ENCODE measurements at places on chromosomes 3 and 15.
A peak's percentile ranks its signal among the peaks of the same experiment; 100 is the strongest.

GRCh38 chr3:148269816-148270215 is 427.9 kb upstream of the AGTR1 start:
- DNase-seq: no peak

DNA sequence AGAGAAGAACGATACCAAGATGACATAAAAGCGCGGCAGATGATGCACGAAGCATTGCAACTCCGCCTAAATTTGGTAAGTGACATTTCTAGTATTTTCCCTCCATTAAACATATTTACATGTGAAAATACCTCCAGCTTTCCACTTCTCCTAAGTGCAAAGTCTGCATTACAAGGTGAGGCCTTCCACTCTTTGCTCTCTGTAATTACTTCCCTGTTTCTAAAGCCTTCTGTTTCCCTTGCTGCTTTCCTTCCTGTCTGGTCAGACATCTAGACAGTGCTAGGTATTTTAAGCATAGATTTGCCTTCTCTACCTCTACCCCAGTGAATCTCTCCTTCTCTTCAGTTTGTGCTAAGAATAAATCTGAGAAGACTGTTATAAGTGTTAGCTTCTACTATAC is 1.9 kb downstream of the P2RY12 start:
- no peak for DNase-seq

DNA sequence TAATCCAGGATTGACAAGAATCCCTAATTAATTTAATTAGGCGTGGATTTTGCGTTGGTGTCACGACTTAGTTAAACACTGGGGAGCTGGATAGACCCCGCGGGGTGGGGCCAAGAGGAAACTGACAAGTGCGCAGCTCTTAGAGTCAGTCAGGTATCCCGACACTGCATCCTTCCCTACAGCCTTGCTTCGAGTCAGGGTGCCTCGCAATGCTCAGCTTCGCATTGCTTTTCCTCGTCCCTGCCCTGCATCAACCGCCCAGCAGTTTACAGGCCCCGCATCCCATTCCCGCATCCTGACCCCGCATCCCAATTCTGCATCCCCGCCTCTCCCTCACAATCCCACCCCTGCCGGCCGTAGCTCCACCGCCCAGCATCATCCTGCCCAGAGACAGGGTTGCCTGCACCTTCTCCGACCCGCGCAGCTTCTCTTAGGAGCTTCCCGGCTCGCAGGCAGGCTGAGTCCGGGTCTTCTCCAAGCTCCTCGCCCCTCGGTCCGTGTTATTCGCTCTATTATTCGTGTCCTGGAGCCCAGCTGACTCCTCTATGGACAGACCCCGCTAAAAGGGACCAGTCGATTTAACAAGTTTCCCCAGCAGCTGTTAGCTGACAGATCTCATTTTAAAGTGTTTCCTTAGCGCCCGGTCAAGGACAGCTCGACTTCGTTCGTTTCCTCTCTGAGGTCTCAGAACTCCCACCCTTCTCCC is 699 bp upstream of the SHOX2 start:
- DNase-seq: peak; percentile 35

GRCh38 chr3:126732281-126733060 is 28.4 kb downstream of the CHCHD6 start:
- DNase-seq: no peak

GRCh38 chr3:40637906-40638305 is 113.1 kb downstream of the ZNF621 start:
- DNase-seq: peak; percentile 8

DNA sequence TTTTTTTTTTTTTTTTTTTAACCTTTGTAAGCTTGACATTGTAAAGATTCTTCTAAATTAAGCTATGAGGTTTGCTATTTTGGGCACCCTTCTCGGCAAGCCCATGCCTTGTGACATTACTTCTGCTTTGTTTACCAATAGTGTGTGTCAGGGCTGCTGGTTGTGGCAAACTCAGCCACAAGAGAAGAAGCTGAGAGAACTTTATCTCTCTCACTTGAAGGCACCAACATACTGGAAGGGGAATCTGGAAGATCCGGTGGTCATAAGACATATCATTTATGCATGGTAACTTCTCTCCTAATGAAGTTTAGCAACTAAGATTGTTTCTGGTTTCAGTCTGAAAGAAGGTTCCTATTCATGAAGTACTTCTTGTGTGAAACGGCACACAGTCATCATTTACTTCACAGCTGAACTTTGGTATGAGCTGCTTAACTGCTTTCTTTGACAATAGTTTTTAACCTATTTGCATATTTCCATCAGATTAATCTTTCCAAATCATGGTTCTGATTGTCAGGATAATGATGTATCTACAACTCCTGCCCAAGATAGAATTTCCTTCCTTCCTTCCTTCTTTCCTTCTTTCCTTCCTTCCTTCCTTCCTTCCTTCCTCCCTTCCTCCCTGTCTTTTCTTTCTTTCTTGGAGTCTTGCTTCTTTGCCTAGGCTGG is 189.3 kb downstream of the NFKBIZ start:
- DNase-seq: peak; percentile 11

GRCh38 chr15:58340176-58340575 is 91.6 kb upstream of the LIPC start:
- no peak for DNase-seq

DNA sequence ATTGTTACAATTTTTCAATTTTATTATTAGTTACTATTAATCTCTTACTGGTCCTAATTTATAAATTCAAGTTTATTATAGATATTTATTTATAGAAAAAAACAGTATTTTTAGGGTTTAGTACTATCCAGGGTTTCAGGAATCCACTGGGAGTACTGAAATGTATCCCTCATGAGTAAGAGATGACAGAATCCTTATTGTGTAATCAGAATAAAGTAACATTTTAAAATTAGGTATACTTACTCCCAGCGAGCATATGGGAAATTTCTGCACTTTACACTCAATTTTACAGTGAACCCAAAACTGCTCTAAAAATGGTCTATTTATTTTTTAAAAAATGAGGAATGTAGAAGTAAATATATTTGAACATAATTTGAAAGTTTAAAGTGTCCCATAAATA is 202.7 kb downstream of the CGGBP1 start:
- no peak for DNase-seq

- no peak for DNase-seq
Measured at GRCh38 chr3:28856796-28857195, 424.1 kb upstream of the RBMS3 start.

- DNase-seq: no peak
Measured at GRCh38 chr3:126258670-126259069, 78.3 kb upstream of the ALDH1L1 start.

DNA sequence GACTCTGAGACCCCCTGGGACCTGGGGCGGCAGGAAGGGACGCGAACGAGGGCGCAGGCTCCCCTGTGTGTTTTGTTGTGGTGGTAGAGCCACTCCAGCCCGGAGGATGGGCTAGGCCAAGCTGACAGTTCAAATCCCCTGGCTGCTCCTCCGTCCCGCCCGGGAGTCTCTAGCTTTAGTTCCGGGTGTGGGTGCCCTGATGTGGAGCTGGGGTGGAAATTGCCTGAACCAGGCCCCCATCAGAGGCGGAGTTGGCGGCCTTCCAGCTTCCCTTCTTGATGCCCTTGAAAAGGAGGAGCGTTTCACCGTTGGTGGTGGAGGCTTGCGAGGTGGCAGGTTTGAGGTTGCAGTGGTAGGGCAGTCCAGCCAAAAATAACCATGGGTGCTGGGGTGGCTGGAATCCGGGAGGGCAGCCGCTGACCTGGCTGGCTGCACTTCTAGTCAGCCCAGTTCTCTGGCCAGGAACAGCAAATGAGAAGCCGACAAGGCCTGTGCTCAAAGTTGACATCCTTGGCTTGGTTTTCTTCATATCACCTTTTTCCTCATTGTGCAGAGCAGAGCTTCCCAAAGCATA is 817 bp downstream of the CLK3 start:
- DNase-seq: peak; percentile 77

DNA sequence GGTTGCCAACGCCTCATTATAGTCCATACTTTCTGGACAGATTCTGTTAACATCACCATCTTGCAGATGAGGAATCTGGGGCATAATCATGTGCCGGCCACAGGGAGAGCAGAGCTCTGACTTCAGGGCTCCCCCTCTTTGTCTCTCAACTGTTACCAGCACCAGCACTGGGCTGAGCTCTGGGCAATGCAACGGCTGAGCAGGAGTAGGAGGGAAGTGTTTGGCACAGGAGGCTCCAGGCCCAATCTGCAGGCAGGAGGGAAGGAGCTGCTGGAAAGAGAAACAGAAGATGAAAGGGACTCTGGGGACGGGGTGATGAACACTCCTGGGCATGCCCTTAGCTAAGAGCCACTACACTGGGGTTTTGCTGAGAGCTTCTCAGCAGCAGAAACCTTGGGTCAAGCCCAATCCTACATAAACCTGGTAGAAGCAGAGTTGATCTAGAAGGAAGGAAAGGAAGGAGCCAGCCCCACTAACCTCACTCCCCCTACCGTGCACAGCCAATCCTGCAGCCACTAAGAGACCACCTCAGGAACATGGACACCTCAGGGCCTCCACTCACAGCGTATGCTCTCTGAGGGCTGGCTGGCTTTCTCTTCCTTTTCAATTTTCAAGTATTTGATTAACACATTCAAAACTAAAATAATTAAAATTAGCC is 73.1 kb upstream of the SPATA12 start:
- no peak for DNase-seq

- no peak for DNase-seq
Measured at GRCh38 chr3:160330109-160330508, 68.9 kb downstream of the IFT80 start.

- DNase-seq: no peak
Measured at GRCh38 chr3:146682171-146682570, 77.0 kb upstream of the PLSCR5 start.

GRCh38 chr3:117454908-117455307 is 745.3 kb downstream of the TUSC7 start:
- no peak for DNase-seq

DNA sequence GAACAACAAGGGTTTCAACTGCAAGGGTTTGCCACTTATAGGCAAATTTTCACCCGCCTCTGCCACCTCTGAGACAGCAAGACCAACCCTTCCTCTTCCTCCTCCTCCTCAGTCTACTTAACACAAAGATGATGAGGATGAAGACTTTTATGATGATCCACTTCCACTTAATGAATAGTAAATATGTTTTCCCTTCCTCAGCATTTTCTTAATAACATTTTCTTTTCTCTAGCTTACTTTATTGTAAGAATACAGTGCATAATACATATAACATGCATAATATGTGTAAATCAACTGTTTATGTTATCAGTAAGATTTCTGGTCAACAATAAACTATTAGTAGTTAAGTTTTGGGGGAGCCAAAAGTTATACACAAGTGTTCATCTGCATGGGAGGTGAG is 77.4 kb downstream of the KLF15 start:
- no peak for DNase-seq

- DNase-seq: no peak
Measured at GRCh38 chr3:66553441-66554113, 52.8 kb upstream of the LRIG1 start.

GRCh38 chr3:76474632-76475031 is 565.3 kb upstream of the ROBO2 start:
- no peak for DNase-seq

GRCh38 chr15:27433604-27434003 is 462.6 kb downstream of the GABRG3 start:
- no peak for DNase-seq

GRCh38 chr3:134236505-134237170 is 14.0 kb downstream of the RYK start:
- no peak for DNase-seq

DNA sequence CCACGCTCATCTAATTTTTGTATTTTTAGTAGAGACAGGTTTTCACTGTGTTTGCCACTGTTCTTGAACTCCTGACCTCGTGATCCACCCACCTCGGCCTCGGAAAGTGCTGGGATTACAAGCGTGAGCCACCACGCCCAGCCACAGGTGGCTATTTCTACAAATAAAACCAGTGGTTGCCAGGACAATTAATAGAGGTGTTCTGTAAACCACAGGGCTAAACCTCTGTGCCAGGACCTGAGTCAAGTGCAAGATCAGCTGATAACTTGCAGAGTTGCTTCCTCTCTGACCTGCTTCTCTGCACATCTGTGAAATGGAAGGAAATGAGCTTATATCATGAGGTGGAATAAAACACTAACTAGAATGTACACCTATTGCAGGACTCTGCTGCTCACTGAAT is 72.8 kb downstream of the CD200R1L start:
- DNase-seq: no peak

- DNase-seq: no peak
Measured at GRCh38 chr15:80098341-80098740, 38.9 kb downstream of the ZFAND6 start.

GRCh38 chr3:71355037-71355436 is 228.5 kb downstream of the FOXP1 start:
- DNase-seq: no peak

DNA sequence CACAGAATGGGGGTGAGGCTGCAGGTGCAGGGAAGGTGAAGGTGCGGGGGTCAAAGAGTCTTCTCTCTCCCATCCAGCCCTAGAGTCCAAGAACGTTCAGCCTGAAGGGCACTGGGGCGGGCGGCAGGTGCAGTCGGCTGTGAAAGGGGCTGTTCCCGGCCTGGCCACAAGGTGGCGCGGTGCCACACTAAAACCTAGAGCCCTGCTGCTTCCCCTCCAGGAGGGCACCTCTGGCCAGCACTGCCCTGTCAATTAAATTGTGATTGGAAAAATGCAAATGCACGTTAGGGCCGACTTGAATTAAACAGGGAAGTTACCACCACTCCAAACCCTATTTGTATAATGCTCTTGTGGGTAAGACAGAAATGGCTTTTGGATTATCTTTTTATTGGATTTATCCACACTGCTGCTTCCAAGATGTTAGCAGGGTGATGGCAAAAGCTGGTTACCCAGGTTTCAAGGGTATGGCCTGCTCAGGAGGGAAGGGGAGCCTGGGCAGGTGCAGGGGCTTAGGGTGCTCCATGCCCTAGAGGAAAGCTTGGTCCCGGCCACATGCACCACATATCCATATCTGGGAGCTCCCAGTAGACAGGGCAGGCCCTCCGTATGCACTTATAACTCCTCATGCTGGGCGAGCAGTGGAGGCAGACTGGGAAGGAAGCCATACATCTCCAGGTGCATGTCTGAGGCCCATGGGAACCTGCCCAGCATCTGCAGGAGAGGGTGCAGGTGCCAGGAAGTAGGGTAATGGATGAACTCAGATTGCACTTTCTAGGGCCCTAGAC is 119.8 kb downstream of the ADCY5 start:
- DNase-seq: peak; percentile 84

DNA sequence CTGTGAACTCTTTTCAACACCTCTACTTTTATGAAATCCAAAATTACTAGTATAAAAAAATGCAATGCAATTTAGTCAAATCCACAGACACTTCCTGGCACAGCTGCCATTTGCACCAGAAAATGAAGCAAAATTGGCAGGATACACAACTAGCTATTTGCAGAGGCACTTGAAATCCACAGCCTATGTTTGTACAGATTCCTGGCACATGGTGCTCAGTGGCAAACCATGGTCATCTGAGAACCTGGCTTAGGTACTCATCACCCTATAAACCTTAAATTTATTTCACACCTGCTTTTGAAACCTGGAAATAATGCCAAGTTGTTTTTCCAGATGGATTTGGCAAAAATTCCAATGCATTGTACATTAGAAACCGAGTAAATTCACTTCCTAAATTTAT is 20.2 kb upstream of the PPM1L start:
- DNase-seq: no peak

DNA sequence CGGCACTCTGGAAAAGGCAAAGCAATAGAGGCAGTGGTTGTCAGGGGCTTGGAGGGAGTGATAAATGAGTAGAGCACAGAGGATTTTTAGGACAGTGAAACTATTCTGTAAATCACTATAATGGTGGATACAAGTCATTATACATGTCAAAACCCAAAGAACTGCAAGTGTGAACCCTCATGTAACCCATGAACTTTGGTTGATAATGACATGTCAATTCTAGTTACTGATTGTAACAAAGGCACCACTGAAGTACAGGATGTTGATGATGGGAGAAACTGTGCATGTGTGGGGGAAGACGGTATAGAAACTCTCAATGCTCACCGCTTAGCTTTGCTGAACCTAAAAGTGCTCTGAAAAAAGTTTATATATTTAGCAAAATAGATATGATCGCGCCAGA is 36.0 kb downstream of the BTLA start:
- no peak for DNase-seq

Measured in astrocyte of the hippocampus (primary cell).